ENCODE measurements at places on chromosomes 4 and X.

- DNase-seq: no peak
These were observed 675.2 kb upstream of the FRG1 start for GRCh38 chr4:189265515-189265914.

GRCh38 chr4:150367326-150367725 is 214.6 kb upstream of the MAB21L2 start:
- DNase-seq: no peak

GRCh38 chr4:89992744-89993143 is 98.1 kb downstream of the MMRN1 start:
- DNase-seq: no peak

- DNase-seq: no peak
These were observed 382.0 kb downstream of the MAGEB5 start for GRCh38 chrX:26597981-26598380.

DNA sequence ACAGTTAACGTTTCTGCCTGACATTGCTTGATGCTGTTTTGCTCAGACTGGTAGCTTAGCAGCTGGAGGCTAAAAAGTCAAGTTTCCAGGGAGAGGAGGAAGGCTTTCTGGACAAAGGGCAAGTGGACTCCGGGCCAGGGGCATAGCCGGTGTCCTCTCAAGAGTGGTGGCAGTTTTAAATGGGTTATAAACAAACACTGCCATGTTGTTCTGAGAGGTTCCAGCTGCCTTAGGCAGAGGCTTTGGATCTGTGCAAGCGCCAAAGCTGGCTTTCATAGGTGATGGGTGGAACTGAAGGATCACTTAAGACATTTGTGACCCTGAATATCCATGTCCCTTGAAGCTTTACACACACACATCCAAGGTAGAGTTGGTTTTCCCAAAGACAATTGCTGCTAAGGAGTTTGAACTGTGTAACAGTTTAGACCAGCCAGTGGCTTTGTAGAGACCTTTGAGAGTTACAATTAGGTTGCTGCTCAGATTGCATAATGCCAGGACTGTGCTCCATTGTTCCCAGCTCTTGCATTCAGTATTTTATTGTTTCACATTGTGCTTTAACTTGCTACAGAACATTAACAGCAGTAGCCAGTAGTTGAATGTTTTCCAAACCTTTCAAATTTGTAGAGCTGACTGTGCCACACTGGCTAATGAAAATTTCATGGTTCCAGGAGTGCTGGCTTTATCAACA is 54.1 kb upstream of the AP1S2 start:
- no peak for DNase-seq
